GM12878 (cell line): ENCODE measurements at places on chromosomes 2 and 18.

- DNase-seq = peak; percentile 57
Measured at GRCh38 chr2:20424300-20425290, 22.3 kb upstream of the RHOB start.

- DNase-seq = no peak
Measured at GRCh38 chr2:136664713-136665405, 100.5 kb upstream of the THSD7B start.

GRCh38 chr2:182717416-182717815, 1.4 kb downstream of the DNAJC10 start:
- DNase-seq = no peak

DNA sequence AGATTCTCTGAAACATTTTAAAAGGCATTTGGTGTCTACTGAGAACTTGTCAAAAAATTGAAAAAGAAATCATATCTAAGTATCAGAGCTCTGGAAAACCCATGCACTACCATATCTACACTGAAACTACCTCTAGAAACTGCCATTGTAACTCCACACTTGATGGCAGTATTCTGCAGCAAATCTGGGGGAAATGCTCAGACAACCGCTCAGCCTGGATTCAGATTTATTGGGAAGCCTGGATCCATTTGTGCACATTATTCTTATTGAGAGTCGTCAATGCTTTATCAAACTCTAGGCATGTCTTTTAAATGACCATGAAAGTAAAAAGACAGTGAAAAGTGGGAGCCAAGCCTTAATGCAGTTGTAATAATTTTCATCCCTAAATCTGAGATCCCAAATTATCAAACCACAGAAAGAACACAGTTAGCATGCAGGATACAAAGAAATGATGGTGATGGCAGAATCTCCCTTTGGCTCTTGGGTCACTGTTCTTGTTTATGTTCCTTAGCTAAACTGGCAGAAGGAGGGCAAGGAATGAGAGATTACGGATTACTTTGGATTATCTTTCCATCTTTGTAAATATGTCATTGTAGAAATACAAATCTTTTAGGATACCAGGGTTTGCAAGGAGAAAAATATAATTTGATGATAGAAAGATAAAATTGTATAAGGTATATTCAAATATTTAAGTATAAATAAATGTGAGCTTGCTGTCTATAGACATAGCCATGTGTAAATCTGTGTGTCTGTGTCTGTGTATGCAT, 512.1 kb upstream of the SYT4 start:
- no peak for DNase-seq

- no peak for DNase-seq
Measured at GRCh38 chr2:138931284-138932256, 151.4 kb upstream of the NXPH2 start.

DNA sequence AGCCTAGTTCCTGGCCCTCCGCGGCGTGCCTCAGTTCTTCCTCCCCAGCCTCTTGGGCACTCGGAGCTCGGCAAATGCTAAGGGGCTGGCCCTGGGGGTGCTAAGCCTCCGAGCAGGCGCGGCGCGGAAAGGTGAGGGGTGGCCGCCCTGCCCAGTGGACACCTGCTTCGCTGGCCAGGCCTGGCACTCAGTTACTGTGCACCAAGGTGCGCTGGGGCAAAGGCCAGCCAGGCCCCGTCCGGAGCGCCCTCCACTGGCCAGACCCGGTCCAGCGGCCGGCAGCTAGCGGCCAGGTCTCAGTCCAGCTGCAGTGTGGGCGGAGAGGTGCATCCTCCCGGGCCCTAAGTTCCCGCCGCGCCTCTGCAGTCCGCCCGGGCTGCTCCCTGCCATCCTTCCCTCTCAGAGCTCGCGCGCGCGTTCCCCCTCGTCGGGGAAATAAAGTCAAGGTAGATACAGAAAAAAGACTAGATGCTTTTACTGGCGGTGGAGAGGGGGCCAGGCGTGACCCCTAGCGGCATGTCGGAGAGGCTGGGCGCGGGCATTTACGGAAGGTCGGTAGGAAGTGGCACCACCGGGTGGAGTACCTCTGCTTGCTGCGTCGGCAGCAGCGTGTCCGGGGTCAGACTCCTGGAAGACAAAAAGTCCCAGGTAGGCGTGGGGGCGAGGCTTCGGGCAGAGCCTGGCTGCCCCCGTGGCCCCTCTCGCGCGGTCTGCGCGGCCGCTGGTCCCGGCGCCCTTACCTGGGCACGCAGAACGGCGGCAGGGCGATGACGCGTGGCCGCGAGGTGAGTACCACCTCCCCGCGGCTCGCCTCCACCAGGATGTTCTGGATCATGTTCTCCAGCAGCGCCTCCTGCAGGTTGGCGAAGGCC, 9.4 kb upstream of the CRYBA2 start:
- DNase-seq = no peak
